Suppressor macrophage (primary cell): ENCODE measurements at places on chromosomes 13 and 19.

DNA sequence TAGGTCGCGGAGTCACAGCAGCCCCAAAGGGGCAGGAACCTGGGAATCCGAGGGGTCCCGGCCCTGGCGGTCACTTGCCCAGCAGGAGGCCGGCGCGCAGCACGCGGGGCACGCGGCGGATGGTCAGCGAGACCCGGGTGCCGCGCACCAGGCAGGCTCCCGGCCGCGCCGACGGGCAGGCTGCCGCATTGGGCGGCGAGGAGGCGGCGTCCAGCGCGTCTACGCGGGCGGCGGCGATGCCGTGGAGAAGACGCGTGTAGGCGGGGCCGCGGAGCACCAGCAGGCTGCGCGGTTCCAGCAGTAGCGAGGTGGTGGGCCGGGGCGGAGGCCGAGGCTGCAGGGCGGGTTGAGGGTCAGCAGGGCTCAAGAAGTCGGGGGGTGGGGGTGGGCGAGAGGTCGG is 607 bp upstream of the SYNE4 start:
- peak; percentile 52 for DNase-seq

- no peak for DNase-seq
Observed at GRCh38 chr13:68057836-68058235, 827.7 kb upstream of the PCDH9 start.

- DNase-seq, result no peak
Observed at GRCh38 chr13:32407854-32408253, 20.1 kb downstream of the N4BP2L1 start.

GRCh38 chr19:42529248-42529764 is 1.0 kb upstream of the CEACAM1 start:
- DNase-seq, result peak; percentile 77

GRCh38 chr13:33775339-33776108 is 42.4 kb upstream of the RFC3 start:
- DNase-seq, result no peak

DNA sequence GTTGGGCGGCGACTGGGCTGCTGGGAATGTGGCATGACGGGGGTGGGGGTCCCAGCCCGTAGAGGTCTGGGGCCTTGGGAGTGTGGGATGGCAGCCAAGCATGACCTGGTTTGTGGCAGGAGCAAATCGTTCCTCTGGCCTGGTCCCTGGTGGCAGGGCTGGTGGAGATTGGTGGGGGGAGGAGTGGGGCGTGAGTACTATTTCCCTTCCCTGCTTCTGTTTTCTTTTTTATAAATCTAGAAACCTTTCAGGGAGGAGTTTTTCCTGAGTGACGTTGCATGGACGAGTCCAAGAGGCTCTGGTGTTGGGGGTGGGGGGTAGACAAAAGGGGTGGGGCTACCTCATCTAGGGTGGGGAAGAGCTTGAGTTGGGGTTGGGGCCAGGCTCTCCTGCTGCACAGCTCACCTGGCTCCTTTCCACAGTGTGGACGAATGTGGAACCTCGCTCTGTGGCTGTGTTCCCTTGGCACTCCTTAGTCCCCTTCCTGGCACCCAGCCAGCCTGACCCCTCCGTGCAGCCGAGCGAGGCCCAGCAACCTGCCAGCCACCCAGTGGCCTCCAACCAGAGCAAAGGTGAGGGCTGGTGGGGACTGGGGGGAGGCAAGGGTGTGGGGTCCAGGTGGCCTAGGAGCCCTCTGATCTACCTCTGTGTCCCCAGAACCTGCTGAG is 15.4 kb upstream of the PRR19 start:
- DNase-seq, result peak; percentile 48

DNA sequence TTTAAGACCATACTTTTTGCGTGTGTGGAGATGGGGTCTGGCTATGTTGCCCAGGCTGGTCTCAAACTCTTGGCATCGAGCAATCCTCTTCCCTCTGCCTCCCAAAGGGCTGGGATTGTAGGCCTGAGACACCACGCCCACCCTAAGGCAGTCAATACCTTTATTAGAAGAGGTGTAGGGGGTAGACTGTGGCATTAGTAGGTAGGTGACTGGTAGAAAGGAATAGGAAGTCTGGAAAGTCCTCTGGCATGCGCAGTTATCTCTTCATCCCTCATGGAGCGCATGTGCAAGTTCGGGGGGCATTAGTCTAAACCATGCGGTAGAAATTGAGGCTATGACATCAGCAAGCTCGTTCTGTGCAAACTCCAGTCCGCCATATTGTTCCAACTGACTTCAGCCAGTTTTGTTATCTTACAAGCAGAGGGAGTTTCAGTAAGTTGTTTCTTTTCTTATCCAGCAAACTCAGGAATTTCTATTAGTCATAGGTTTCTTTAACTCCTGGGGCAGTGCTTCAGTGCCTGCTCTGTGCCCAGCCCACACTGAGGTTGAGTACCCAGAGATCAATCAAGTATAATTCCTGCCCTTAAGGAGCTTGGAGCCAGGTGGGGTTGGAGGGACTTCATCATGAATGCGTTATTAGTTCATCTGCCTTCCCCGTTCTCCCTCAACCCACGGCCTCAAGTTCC is 7.3 kb upstream of the RANBP3 start:
- no peak for DNase-seq

- peak; percentile 100 for DNase-seq
Observed at GRCh38 chr13:114314074-114314912, at the start of gene CHAMP1. Gene CHAMP1, plus strand, starts transcription at chr13:114314503. Its CDS starts 9,340 bp downstream, at chr13:114323843.

DNA sequence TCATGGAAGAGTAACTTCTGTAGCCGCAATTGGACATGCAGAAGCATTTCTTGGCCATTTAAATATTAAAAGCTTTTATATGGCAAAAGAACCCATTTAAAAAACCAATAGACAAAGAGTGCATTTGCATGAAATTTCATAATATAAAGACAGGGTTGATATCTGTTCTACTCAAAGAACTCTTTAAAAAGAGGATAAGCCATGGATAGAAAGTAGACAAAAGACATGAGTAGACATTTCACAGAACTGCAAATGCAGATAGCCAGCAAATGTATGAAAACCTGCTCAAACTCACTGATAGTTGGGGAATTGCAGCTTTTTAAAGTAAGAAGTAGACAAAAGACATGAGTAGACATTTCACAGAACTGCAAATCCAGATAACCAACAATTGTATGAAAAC is 218.1 kb downstream of the SHISA2 start:
- DNase-seq, result no peak

DNA sequence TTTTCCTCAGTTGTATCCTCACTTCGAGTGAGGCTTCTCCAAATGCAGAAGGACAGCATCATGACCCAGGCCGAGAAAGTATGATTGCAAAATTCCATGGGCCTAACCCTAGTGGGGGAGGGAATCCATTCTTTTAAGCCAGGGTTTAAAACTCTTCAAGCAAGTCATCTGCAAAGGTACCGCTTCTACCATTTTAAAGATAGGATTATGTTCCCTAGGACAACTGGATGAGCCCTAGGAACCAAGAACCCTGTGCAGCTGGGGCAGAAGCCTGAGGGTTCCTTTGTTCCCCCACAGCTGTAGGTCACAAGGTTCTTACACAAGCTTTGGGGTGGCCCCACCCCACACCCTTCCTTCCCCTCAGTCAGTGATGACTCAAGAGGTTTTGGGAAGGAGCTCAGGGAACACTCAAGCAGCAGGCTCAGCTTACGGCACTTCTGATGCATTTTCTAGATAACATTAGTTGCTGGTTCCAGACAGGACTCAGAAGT is 13.5 kb downstream of the ARL11 start:
- DNase-seq, result peak; percentile 94

GRCh38 chr13:63455938-63456337 is 2040.3 kb upstream of the PCDH20 start:
- DNase-seq, result no peak

DNA sequence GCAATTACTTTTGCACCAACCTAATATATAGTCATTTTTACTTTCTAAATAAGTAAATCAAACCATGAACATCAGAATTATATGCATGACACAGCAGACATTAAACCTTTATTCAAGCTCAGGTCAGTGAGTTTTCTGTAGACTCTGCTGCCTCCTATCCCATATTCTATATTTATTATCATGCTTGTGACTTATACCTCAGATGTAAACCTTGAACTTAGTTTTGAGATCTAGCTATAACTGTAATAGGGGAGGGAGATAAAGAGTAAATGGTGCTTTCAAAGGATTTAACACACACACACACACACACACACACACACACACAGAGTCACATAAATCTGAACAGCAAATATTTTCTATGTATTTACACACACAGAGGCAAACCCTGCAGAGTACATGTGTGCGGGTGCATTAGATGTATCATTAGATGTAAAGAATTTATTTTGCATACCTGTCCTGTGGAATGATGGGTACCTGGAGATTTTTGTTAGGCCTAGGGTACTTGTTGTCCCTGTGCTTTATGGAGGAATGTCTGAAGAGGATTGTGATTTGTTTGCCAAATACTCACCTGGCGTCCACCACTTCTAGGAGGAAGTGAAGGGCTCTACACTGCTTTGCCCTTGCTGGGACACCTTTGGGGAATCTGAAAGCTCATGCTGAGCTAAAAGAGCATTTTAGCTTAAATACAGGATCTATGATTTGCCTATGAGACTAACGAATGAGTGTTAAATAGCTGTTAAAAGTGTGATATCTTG is 521.9 kb downstream of the KLF5 start:
- no peak for DNase-seq

GRCh38 chr13:86922936-86923335 is 748.2 kb upstream of the SLITRK5 start:
- DNase-seq, result no peak

DNA sequence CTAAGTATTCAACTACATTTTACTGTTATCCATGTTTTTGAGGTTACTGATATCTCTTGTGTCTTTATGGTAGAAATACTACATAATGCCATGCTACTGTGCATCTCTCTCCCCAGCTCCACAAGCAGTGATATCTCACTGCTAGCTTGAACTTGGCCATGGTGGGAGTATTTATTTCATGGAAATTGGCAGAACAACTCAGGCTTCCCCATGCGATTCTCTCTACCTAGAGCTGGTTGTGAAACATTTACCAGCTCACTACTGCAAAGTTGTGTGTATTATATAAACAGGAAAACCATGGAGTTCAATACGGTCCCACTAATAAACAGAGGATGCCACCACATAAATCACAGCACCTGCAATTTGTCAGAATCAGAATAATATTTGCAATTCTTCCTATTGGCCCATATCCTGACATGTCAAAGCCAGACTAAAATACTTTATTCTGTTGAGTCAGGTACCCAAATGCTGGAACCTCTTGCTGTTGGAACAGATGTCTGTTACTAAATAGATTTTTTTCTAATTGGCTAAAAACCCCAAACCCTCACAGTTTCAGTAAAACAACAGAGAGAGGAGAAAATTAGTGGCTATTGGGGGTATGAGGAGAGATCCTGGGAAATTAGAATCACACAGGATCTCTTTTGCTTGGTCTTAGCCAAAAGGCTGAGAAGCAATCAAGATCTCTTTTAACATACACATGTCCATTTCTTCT is 91.4 kb upstream of the SLC10A2 start:
- no peak for DNase-seq

- no peak for DNase-seq
Observed at GRCh38 chr19:57642396-57643046, 9.6 kb downstream of the ZNF211 start.

- DNase-seq, result no peak
Observed at GRCh38 chr19:46862974-46863632, 2.3 kb downstream of the ARHGAP35 start.

DNA sequence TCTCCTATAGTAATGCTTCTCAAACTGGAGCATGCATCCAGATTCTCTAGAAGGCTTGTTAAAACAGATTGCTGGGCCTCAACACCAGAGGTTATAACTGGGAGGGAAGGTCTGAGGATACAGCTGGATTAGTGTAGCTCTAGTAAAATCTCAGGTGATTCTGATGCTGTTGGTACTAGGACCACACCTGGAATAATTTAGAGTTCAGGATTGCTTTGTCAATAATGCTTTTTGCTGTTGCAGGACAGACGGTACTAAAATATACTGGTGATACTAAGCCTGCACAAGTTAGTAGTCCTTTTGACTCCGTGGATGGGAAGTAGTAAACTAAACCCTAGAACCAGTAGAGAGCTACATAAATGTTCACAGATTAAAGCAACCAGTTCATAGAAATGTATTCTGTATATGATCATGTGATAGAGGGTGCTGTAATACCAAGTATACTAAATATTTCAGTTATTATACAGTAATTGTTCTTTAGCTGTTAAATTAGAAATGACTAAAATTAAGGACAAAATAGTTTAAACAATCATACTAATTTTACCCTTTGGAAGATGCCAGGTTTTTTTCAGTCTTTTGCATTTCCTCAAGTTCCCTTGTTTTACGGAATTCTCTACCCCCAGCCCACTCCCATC is 258.2 kb upstream of the STARD13 start:
- no peak for DNase-seq

DNA sequence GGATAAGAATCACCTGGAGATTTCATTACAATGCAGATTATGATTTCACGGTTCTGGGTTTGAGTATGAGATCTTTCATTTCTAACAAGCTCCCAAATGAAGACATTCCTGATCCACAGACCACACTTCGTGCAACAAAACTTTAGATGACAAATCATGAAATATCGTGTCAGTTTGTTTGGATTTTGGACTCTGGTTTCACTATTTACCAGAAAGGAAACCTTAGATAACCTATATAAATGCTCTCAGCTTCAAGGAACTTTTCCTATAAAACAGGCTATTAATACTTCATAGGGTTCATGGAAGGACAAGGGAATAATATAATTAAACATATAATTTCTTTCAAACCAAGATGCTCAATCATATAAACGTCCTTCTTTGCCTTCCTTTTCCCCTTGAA is 930.5 kb upstream of the SLC10A2 start:
- DNase-seq, result no peak

DNA sequence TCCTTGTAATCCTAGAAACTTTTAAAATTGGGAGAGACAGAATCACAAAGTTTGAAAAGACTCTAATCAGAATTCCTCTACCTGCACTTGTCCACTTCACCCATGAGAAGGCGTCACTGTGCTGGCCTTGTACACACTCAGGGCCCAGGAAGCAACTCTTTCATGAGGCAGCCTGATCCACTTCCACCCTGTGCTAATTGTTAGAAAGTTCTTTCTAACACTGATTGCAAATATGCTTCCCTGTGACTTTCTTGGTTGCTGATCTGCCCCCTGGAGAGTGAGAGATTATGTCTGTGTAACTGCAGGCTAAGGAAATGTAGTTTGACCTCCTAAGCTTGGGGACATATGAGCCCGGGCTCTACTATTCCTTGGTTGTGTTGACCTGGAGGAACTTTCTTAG is 494.6 kb downstream of the MYO16 start:
- DNase-seq, result no peak

DNA sequence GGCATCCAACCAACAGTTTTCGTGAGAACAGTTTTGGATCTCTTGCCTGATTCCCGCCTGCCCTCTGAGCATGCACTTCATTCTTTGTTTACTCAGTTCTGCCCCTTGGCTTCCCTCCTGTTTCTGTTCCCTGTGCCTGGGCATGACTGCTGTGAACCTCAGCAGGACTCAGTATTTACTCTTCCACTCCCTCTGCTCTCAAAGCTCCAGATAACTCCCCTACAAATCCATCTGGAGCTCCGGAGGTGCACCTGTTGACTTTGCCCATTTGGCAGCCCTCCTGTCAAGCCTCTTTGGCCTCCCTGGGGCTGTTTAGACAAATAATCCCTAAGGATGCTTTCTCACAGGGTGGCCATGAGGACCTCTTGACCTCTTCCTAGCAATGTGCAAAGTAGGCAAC is 34.2 kb upstream of the ARGLU1 start:
- DNase-seq, result no peak

DNA sequence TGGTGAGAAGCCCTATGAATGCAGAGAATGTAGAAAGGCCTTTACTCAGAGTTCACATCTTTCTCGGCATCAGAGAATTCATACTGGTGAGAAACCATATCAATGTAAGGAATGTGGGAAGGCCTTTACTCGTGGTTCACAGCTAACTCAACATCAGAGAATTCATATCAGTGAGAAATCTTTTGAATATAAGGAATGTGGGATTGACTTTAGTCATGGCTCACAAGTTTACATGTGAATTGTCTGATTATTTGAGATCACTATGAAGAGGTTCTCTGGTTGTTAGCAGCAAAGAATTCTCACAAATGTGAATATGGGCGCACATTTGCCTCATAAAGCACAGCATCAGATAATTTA is 43.7 kb downstream of the ZNF585A start:
- no peak for DNase-seq
